Prostate gland (tissue), 2 donors: ENCODE measurements at places on chromosomes 5 and 9.

DNA sequence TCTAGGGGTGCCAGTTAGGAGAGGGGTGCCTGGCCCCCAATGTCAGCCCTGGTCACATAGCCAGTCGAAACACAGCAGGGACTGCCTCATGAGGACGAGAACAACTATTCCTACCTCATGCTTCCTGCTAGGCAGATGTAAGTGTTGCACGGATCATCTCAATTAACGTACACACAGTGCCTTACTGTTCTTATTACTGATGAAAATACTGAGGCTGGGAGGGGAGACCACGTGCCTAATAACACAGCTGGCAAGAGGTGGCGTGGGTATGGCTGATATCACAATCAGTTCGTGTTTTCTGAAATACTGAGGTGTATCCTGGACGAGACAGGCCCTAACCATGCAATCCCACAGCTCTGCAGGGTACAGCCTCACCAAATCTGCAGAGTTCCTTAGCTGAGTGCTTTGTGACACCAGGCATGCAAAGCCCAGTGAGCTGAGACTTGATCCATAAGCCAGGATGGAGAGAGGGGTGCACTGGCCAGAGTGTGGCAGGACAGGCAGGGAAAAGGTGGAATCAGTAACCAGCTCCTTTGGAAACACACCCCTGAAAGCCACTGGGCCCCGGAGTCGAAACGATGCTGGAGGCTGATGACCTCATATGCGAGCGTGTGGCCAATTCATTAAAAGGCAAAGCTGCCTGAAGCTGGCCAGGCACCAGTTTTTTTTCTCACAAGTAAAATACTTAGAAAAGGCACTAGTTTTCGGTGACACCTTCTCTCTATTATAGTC is 63.9 kb downstream of the PRRT1B start:
- DNase-seq: no peak

DNA sequence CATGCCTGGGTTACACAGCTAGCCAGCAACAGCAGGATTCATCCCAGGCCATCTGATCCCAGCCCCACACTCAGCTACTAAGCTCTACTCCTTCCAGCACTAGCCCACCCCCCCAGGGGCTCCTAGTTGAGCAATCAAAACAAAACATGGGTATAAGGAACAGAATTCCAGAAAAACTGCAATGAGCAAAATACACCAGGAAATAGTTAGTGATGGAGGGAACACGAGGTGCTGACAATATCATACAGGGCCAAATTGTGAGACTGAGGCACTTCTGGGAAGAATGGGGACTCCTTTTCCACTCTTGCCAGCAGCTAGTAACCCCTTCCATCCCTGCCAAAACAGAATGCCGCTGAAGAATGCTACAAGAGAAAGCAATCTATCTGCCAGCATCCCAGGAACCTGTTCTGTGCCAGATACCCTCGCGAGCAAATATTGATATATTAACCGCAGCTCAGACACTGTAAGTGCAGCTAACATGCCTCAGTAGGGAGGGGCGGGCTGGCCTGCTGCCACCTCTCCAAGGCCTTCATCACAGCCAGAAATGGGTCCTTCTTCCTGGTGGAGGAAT is 161.4 kb downstream of the SLIT3 start:
- peak; percentile 69 for DNase-seq

DNA sequence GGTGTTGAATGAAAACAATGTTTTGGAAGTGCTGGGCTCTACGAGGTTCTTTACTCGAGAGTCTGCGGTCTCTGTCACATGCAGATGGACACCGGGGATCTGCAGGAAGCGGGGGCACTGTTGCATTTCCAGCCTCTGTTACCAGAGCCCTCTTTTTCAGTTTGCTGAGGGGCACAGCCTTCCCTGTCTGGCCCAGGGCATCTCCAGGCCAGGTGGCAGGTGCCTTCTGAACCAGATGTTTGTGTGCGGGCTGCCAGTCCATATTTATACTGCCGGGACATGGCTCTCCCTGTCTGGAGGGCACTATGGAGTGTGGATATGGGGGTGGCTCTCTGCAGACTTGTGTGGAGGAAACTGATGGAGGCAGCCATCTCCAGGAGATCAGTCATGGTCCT is 18.7 kb upstream of the POMT1 start:
- DNase-seq: no peak

DNA sequence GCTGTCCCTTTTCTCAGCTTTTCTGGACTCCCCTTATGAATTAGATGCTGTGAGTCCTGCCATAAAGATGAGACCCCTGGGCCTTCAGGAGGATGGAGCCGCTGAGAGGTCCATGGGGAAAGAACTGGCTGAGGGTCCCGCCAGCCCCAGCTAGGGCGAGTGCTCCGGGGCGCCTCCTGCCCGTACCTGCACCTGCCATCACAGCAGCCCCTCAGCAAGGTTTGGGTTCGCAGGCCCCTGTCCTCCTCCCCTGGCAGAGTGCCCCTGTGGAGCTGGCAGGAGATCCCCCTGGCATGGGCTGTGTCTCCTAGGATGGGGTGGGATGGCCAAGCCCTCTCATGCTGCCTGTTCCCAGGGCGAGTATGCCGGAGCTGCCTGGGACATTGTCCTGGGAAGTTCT is 64.2 kb downstream of the COL5A1 start:
- DNase-seq: no peak

DNA sequence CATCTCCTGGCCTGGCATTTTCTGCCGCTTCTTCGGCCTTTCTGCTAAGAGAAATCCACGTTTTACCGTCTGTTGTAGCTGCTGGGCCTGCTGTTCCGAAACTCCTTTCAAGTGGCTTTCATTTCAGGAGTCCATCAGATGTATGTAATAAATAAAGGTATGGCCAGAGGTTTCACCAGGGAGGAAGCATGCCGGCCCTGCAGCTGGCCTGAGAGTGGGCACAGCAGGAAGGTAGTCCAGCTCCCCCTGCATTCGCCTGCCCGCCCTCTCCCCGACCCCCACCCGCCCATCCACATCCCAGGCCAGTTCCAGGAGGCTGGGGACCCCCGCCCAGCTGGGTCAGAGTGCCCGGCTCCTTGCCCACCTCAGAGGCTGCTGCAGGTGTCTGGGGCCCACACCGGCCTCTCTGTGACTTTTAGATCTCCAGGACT is 46.4 kb upstream of the EXOC3 start:
- DNase-seq: peak; percentile 3

GRCh38 chr5:73437101-73437776 is 11.3 kb downstream of the FOXD1 start:
- DNase-seq: peak; percentile 46

DNA sequence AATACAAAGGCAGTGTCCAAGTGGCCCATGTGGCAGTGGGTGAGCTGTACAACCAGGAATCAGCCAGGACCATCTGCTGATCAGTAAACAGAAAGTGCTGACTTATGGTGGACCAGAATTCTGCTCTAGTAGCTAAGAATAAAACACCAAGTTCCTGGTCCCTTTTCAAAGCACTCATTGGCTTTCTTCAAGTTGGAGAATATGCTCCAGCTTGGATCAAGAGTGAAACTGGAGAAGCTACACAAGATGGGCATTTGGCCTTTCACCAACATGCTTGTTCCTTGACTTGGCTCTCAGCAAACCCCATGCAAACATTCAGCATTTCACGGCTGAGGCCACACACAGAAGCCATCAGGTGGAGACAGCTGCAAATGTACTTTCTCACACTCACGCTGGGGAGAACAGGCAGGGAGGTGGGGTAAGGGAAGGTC is 32.1 kb downstream of the MARCHF3 start:
- no peak for DNase-seq

DNA sequence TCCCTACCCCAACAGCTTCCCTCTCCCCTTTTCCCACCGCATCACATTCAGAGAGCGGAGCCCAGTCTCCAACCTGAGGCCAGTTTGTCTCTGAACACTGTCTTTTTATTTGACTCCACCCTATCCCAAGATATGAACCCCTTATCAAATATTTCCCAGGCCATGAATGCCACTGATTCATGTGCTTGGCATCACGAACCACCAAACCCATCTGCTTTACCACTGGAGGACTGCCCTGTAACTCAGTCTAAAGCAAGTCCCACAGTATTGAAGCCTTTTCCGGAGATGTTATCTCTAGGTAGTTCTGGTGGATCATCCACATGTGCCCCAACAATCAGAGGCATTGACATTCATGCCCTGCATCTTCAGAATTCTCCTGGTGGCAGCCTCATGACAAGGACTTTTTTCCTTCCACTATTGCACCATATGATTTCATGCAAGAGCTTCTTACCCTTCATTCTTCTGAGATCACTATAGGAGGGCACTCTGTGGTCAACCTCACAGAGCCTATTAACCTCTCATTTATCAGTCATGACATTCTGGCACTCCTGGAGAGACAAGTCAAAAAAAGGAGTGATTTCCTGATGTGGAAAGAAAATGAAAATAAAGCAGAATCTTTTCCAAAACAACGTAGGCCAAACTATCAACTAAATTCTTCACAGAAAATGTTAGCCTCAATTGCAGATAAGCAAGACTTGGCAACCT is 12.3 kb upstream of the SPATA31D4 start:
- DNase-seq: no peak

- no peak for DNase-seq
These were observed 125.8 kb upstream of the KLF4 start for GRCh38 chr9:107615321-107615720.

DNA sequence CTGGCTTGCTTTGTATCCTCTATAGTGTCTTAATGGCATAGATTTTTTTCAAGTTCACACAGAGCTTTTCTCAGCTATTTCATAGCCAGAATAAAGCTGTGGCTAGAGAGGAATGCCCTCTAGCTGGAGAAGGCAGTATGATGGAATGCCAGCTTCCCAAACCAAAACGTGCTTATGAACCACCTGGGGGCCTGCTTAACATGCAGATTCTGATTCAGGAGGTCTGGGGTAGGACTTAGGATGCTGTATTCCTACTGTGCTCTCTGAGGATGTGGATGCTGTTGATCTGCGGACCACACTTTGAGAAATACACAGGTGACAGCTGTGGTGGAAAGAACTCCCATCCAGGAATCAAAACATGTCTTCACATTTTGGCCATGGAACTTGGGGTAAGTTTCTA is 49.9 kb upstream of the DPYSL3 start:
- DNase-seq: no peak

DNA sequence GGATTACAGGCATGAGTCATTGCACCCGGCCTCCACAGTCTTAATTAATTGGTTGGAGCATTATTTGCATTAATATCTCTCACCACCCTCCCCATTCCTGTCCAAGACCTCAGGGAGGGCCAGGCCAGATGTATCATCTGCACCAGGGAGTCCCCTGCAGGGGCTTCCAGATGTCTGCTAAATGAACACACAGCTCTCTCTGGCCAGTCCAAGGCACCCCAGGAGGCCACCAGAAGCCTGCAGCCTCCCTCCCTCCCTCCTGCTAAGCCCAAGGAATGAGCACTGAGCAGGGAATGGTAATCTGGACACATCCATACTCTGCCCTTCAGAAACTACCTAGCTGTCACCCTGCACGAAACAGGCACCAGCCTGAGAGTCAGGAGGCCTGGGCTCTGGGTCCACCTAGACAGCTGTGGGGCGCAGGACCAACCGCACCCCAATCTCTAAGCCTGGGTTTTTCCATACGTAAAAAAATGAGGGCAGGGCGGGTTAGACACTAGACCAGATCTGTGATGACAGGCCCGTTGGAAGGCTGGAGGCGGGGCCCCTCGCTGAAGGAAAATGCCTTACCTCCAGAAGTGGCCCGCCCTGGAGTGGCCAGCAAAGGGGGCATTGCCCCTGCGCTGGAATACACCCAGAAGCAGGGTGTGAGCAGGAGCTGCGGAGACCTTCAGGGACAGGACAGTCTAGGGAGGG is 8.3 kb downstream of the CIZ1 start:
- DNase-seq: no peak

DNA sequence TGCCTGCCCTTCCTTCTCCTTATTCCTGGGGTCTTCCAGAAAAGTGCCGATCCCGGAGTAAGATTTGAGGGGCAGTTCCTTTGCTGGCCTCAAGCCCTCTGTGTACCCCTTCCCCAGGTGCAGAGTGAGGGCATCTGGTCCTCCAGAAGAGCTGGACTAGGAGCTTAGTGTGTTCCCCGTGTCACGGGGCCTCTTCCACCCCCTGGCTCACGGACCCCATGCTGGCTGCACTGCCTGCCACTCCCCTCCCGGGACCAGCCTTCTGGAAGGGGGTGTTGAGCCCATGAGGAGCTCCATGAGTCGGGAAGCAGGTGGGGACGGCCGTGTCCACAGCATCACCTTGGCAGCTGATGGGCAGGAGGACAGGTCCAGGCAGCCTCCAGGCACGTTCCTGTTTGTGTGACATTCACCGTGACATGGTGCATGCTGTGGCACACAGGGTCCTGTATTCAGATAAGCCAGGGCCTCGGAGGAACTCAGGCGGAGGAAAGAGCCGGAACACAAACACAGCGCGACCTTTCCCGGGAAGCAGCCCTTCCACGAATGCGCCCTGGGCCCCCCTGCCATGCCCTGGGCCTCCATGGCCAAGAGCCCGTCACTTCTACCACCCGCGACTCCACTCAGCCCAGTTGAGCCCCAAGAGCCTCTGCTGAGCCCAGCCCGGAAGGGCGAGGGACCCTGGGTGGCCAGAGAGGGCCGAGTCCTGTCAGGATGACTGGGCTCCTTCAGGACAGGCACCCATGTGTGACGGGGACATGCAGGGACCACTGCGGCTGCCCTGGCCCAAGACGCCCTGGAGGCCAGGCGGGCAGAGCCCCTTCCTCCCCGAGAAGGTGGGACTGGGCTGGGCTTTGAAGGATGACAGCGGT is 5.9 kb upstream of the LCN1 start:
- DNase-seq: no peak

GRCh38 chr9:4262735-4263141 is 37.1 kb downstream of the GLIS3 start:
- DNase-seq: no peak

DNA sequence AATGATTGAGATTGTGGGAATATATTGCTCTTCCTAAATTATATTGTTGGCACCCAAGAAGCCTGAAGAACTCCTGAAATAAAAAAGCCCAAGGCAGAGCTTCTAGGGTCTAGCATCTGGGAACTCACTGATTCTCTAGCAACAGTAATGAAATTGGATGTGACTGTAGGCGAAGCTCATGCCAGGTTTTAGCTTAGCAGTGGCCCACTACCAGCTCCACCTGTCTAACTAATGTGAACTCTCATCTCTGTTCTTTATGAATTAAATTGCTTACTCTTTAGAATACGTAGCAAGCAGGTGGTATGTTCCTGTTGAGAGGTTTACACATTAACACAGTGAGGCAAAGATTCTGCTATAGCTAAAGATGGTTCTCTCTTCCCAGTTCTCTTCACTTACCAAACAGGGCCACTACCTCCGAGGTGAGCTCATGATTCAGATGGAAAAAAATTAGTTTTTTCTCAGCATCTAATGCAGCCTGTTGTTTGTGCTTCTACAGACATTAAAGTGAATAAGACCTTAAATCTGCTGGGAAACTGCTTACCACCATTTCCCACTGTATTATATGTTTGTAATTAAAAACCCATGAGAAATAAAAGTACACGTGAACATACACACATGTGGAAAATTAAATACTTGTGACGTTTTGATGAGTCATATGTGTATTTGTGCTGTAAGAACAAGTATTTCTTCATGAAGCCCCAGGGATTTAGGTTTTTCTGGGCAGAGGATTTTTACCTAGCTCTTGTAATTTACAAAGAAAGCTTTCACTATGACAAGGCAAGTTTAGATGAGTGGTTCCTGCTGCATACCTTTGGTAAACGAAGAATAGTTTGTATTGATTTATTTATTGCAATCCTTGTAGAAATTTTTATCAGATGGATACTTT is 360.1 kb downstream of the KDM4C start:
- DNase-seq: no peak

GRCh38 chr5:115657881-115658233 is 32.0 kb upstream of the TMED7 start:
- no peak for DNase-seq

- no peak for DNase-seq
These were observed 119.5 kb upstream of the CTNND2 start for GRCh38 chr5:12023614-12024241.
